ENCODE measurements at places on chromosomes 12 and 14. TPM values are rescaled to one million over a fixed set of nuclear protein-coding genes. Genes with fewer than 3 reads are reported as not detected.

Gene OR6C65
- not detected for total RNA-seq

- H3K27me3 ChIP-seq: no peaks in the 10 kb centered on the region
- H3K4me3 ChIP-seq: no peak overlapping the region
- H3K36me3 ChIP-seq: peaks cover 5% of the 10 kb centered on the region
- H3K4me1 ChIP-seq: peaks cover 2% of the 10 kb centered on the region
- no peak for DNase-seq
These were observed 782.9 kb downstream of the BCL11B start for GRCh38 chr14:98489115-98489514.

DNA sequence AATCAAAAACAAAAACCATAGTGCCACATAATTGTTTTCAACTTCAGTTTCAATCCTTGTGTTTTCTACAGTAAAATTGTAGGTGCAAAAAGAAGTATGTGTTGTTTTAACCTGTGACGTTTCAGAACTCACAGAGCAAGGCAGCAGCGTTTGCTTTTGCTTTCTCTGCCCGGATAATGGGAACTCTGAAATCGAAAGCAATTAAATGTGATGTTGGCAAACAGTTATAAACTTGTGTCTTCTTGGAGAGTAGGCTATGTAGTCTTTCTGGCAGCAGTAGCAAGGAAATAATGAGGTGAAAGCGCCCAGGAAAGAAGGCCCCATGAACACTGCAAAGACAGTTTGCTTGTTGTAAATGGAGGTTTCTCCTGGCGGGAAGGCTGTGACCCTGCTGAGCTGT is 39.1 kb downstream of the FNTB start:
- no peak overlapping the region for H3K27ac ChIP-seq
- DNase-seq: no peak
- no peaks in the 10 kb centered on the region for H3K4me1 ChIP-seq
- no peak overlapping the region for H3K4me3 ChIP-seq
- no peaks in the 10 kb centered on the region for H3K27me3 ChIP-seq
- H3K36me3 ChIP-seq: peaks cover 10% of the 10 kb centered on the region

GRCh38 chr14:93086441-93087055 is 29.2 kb downstream of the ITPK1 start:
- H3K36me3 ChIP-seq: peaks cover 9% of the 10 kb centered on the region
- peak overlapping the region; percentile 70 for H3K27ac ChIP-seq
- H3K4me1 ChIP-seq: peaks cover 73% of the 10 kb centered on the region
- peak; percentile 68 for DNase-seq
- H3K27me3 ChIP-seq: no peaks in the 10 kb centered on the region
- no peak overlapping the region for H3K4me3 ChIP-seq

- H3K27ac ChIP-seq: peak overlapping the region; percentile 64
- no peaks in the 10 kb centered on the region for H3K27me3 ChIP-seq
- peak overlapping the region; percentile 60 for H3K4me3 ChIP-seq
- H3K4me1 ChIP-seq: peaks cover 2% of the 10 kb centered on the region
- H3K36me3 ChIP-seq: no peaks in the 10 kb centered on the region
These were observed 316.9 kb downstream of the DAD1 start for GRCh38 chr14:22271838-22272799.

DNA sequence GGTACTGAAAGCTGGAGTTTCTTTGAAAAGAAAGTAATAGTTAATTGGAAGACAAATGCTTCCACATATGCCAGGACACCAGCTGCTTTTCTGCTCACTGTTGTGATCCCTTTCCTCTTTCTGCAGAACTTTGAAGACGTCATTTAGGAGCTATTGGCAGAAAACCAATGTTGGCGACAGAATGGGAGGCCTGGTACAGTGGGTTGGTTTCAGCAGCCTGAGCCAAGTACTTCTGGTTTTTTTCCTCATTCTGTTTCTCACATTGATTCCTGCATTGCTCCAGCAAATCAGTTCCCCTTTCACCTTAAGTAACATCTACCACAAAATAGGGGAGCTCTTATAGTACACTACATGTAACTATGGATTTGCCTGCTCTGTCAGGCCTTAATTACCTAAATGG is 96.9 kb downstream of the FIGNL2 start:
- H3K27ac ChIP-seq: no peak overlapping the region
- H3K27me3 ChIP-seq: no peaks in the 10 kb centered on the region
- no peak overlapping the region for H3K4me3 ChIP-seq
- no peaks in the 10 kb centered on the region for H3K36me3 ChIP-seq

GRCh38 chr12:94979941-94980340 is 23.6 kb downstream of the NDUFA12 start:
- no peak overlapping the region for H3K4me3 ChIP-seq
- no peak overlapping the region for H3K27ac ChIP-seq
- peaks cover 13% of the 10 kb centered on the region for H3K36me3 ChIP-seq
- DNase-seq: no peak
- no peaks in the 10 kb centered on the region for H3K27me3 ChIP-seq

Gene ESRRB
- 0.18 TPM for total RNA-seq

GRCh38 chr12:75965661-75966060 is 65.9 kb downstream of the PHLDA1 start:
- no peak overlapping the region for H3K4me3 ChIP-seq
- H3K4me1 ChIP-seq: peaks cover 36% of the 10 kb centered on the region
- H3K36me3 ChIP-seq: no peaks in the 10 kb centered on the region
- no peak for DNase-seq

Gene ZDHHC22
- not detected for total RNA-seq

Gene C12orf54
- not detected for total RNA-seq

DNA sequence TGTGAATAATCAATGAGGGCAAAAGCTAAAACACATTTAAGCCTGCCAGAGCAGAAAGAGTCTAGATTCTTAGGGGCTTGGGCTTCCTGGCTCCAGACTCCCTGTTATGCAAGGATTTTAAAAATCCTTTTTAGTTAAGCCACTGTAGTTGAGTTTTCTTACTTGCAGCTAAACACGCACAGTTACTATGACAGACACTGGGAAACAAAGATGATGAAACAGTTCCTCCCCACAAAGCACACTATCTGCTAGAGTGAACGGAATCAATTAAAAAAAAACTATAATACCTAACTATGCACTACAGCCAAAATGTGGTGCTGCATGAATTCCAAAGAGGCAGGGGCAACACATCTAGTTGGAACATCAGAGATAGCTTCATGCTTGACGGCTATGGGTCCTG is 28.2 kb downstream of the RPS6KA5 start:
- H3K27ac ChIP-seq: no peak overlapping the region
- H3K4me1 ChIP-seq: peaks cover 59% of the 10 kb centered on the region
- H3K27me3 ChIP-seq: no peaks in the 10 kb centered on the region

Gene RAPGEF3
- total RNA-seq: 0.56 TPM

GRCh38 chr12:53481939-53482586 is 17.2 kb downstream of the MAP3K12 start:
- peak overlapping the region; percentile 61 for H3K27ac ChIP-seq
- peaks cover 16% of the 10 kb centered on the region for H3K4me1 ChIP-seq
- H3K36me3 ChIP-seq: peaks cover 37% of the 10 kb centered on the region
- H3K27me3 ChIP-seq: no peaks in the 10 kb centered on the region
- H3K4me3 ChIP-seq: no peak overlapping the region

- DNase-seq: peak; percentile 39
- H3K27me3 ChIP-seq: no peaks in the 10 kb centered on the region
- H3K27ac ChIP-seq: no peak overlapping the region
- no peaks in the 10 kb centered on the region for H3K36me3 ChIP-seq
- H3K4me3 ChIP-seq: no peak overlapping the region
These were observed 6.9 kb upstream of the NTS start for GRCh38 chr12:85866986-85867776.

GRCh38 chr12:43969882-43970281 is 134.0 kb downstream of the TMEM117 start:
- peaks cover 3% of the 10 kb centered on the region for H3K36me3 ChIP-seq
- H3K27me3 ChIP-seq: no peaks in the 10 kb centered on the region
- no peaks in the 10 kb centered on the region for H3K4me1 ChIP-seq
- no peak for DNase-seq
- H3K27ac ChIP-seq: no peak overlapping the region

All from activated CD8-positive, alpha-beta T cell treated with anti-CD3 and anti-CD28 coated beads for 36 hours (primary cell).